ENCODE measurements at places on chromosomes 1 and 21. TPM values are rescaled to one million over a fixed set of nuclear protein-coding genes. Genes with fewer than 3 reads are reported as not detected.

- no peaks in the 10 kb centered on the region for H3K4me1 ChIP-seq
- no peaks in the 10 kb centered on the region for H3K27me3 ChIP-seq
- H3K4me3 ChIP-seq = no peak overlapping the region
- DNase-seq = no peak
- H3K27ac ChIP-seq = no peak overlapping the region
These were observed 22.2 kb downstream of the LRP8 start for GRCh38 chr1:53305650-53306049.

DNA sequence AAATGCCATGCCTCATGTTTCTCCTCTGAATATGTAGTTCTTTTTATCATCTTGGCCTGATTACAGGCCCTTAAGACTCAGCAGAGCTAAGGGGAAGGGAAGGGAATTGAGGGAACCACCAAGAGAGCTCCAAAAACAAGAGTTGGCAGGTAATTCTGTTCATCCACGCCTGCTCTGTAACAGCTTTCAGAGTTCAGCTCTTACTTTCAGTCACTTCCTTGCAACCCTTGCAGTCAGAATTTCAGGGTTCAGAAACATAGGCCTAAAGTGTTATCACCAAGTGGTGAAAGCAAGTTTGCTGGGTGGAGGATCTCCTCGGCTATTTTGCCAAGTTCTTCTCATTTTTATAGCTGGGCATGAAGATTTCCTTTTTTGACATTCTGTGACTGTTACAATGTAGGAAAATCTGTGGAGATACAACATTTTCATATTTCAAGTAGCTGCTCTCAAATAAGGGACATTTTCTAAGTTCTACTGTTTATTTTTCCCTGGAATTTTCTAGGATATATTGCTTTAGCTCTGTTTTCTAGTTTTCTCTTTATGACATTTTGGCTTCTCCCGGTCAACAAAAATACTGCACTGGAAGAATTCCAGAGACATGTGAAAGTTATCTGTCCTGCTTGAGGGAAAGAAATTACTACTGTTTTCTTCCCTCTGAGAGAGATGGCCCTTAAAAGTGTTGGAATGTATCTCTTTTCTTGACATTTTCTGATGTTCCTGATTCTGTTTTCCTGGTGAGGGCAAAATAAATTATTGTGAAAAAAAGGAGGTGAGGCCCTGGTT is 251.8 kb upstream of the ST6GALNAC5 start:
- H3K27me3 ChIP-seq = no peaks in the 10 kb centered on the region
- DNase-seq = no peak
- no peak overlapping the region for H3K4me3 ChIP-seq
- H3K4me1 ChIP-seq = no peaks in the 10 kb centered on the region

- no peaks in the 10 kb centered on the region for H3K36me3 ChIP-seq
- DNase-seq = no peak
- H3K4me1 ChIP-seq = no peaks in the 10 kb centered on the region
- H3K27ac ChIP-seq = no peak overlapping the region
- H3K27me3 ChIP-seq = no peaks in the 10 kb centered on the region
- H3K4me3 ChIP-seq = no peak overlapping the region
These were observed 15.6 kb downstream of the RPS27 start for GRCh38 chr1:154006136-154006535.

The ARID1A gene
- total RNA-seq = 28.6 TPM

GRCh38 chr21:33025489-33026442 is at the start of gene OLIG2:
OLIG2 (plus strand) TSS chr21:33025935; CDS start chr21:33026863, 928 bp downstream.
- H3K27ac ChIP-seq = no peak within 1 kb of the TSS
- H3K4me3 ChIP-seq = no peak within 1 kb of the TSS
- peaks cover 100% of the 10 kb centered on the region for H3K27me3 ChIP-seq
- H3K4me1 ChIP-seq = peaks cover 21% of the 10 kb centered on the region
- no peaks in the 10 kb centered on the region for H3K36me3 ChIP-seq
- DNase-seq = no peak

DNA sequence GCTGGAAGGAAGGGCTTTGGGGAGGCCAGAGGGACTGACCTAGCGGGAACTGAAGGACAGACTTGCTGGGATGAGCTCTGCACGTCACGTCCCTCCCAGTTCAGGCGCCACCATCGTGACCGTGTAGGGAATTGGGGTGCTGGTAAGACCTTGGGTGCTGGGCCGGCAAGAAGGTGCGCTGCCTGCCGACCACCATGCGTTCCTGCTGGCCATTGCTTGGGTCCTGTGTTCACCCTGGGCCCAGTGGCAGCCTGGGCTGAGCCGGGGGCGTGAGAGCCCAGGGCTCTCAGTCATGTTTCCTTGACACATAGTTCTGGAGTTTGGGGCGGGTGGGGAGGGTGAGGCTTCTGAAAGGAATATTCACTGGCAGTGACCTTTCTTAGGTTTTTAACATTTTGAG is 176.0 kb downstream of the CAMTA1 start:
- no peaks in the 10 kb centered on the region for H3K36me3 ChIP-seq
- no peaks in the 10 kb centered on the region for H3K27me3 ChIP-seq
- H3K4me3 ChIP-seq = no peak overlapping the region
- H3K4me1 ChIP-seq = peaks cover 28% of the 10 kb centered on the region
- DNase-seq = no peak

- H3K27ac ChIP-seq = no peak overlapping the region
- H3K27me3 ChIP-seq = no peaks in the 10 kb centered on the region
- peaks cover 7% of the 10 kb centered on the region for H3K4me1 ChIP-seq
- H3K4me3 ChIP-seq = no peak overlapping the region
- no peak for DNase-seq
These were observed 45.2 kb upstream of the HAO2 start for GRCh38 chr1:119323216-119323982.

- no peaks in the 10 kb centered on the region for H3K4me1 ChIP-seq
- DNase-seq = no peak
- no peak overlapping the region for H3K4me3 ChIP-seq
- H3K36me3 ChIP-seq = no peaks in the 10 kb centered on the region
These were observed 34.0 kb upstream of the LEPR start for GRCh38 chr1:65386439-65386838.

All from adrenal gland (tissue), 19 donors.